ENCODE measurements at places on chromosomes 7 and 10.

GRCh38 chr7:116584721-116585120, 59.9 kb downstream of the CAV1 start:
- DNase-seq, result no peak

- DNase-seq, result no peak
Measured at GRCh38 chr7:151748733-151749132, 128.2 kb downstream of the PRKAG2 start.

- DNase-seq, result no peak
Measured at GRCh38 chr10:15341502-15342128, 29.5 kb downstream of the FAM171A1 start.

DNA sequence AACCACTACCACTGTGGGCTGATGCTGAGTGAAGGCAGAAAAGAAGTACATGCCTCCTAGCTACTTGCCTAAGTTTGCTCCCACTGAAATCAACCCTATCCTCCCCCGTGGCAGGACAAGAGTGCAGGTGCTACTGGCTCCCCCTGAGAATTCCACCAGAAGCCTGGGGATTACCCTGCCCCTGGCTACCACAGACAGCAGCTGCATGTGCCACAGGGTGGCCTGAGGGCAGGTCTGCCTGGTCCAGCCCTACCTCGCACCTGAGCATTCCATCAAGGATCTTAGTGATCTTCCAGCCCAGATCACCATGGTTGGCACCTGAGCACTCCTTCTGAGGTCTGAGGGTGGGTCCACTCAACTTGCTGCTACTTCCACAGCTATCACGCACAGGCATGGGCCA, 176.4 kb upstream of the SMIM30 start:
- no peak for DNase-seq

- no peak for DNase-seq
Measured at GRCh38 chr7:75879771-75880184, 944 bp downstream of the RHBDD2 start.

- no peak for DNase-seq
Measured at GRCh38 chr7:91533996-91534395, 269.8 kb downstream of the FZD1 start.

DNA sequence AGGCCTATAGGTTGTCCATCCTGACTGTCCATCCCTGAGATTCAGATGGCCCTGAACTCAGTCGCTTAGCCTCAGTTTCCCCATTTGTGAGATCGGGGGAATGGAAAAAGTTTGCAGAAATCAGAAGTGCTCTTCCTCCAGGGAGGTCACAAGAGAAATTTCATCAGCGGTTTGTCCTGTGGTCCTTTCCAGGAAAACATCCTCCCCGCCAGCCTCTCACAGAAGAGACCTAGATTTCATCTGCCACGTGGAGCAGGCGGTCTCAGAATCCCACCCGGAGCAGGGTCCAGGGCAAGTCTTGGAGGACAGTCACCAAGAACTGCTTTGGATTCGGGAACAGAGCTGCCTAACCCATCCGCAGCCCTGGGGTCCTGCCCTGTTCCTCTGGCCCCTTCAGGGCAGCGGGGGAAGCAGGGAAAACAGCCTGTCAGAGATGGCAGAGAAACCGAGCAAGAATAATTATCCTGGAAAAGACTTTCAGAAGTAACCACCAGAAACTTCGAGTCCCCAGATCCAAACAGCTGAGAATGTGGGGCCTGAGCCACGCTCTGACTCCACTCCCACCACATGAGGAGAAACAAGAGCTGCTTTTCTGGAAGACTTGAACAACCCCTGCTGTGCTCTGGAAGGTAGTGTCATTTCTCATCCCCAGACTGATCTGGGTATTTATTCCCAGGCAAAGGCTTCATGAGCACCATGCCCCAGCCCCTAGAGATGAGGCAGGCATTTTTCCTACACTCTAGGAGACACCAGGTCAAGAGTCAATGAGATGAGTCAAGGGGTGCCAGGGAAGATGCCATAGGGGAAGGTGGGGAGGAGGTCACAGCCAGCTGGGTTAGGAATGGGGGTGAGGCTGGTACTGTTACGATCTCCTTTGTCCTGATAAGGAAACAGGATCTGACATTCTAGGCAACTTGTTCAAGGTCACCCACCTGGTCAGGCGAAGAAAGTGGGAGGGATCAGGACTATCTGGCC, 1.1 kb upstream of the TNS3 start:
- no peak for DNase-seq

- DNase-seq, result no peak
Measured at GRCh38 chr10:50373821-50374501, 122.6 kb upstream of the ASAH2 start.

DNA sequence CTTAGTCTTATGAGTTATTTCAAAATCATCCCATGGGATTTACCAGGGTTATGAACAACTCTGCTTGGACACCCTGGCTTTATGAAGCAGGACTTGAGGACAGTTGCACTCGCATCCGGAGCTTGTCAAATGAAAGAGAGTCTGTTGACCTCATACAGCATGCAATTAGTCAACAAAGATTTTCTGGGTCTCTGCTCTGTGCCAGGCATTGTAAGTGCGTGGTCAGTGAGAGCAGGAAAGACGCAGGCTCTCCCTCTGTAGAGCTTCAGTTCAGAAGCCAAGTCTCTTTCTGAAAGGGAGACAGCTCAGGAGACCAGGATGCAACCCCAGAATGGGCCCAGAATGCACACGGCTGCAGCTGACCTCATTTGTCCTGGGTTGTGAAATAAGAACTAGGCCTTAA, 45.5 kb upstream of the DMBT1 start:
- no peak for DNase-seq

DNA sequence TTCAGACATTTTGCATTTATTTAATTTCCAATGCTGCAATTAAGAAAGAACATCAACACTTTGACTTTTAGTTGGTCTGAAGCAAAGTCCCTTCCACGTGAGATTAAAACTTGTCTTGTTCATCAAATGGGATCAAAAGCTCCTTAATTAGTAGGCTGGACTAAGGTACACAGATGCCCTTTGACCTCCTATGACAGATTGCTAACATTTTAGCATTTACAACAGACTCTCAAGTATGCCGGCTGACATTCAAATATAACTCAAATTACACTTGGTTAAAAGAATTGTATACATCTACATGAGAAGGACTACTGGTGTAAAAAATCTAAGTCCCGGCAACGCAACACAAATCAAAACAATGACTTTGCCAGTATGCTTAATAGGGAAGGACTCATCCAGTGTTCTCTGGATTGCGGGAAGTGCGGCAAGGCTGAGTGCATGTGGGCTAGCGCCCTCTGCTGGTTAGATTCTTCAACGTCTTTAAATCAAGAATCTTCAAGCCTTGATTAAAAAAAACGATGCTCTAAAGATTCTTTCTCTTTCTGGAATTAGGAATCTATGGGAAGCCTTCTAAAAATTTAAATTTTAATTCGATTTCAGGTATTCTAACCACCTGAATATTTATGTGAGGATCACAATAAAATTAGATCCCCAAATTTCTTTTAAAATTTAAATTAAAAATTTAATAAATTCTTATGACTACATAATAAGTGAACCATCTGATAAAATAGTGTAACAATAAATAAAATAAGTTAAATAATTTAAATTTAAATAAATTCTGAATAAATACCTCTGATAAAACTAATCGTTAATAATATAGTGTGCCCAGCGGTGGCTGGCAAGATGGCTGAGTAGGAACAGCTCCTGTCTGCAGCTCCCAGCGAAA, 444.7 kb downstream of the DGKB start:
- DNase-seq, result peak; percentile 79

GRCh38 chr10:31910016-31910415, 18.6 kb downstream of the ARHGAP12 start:
- DNase-seq, result no peak

- DNase-seq, result no peak
Measured at GRCh38 chr7:134042307-134042706, 84.8 kb upstream of the LRGUK start.

- DNase-seq, result no peak
Measured at GRCh38 chr10:67173787-67174186, 248.0 kb downstream of the LRRTM3 start.

GRCh38 chr7:35430547-35431153, 176.8 kb upstream of the TBX20 start:
- DNase-seq, result no peak

DNA sequence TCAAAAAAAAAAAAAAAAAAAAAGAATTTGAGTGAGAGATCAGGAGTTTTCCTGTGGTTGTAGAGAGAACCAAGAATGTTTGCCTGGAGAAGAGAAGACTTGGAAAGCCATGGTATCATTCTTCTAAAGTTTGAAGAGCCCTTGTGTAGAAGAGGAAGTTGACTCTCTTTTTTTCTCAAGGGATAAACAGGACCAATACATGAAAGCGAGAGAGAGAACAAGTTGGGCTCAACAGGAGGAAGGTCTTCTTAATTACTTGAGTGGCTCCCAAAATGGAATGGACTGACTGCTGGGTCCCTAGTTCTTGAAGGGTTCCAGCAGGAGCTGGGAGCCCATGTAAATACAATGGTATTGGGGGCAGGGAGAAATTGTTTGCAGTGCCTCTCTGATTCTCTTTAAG, 173.3 kb upstream of the ADO start:
- no peak for DNase-seq

DNA sequence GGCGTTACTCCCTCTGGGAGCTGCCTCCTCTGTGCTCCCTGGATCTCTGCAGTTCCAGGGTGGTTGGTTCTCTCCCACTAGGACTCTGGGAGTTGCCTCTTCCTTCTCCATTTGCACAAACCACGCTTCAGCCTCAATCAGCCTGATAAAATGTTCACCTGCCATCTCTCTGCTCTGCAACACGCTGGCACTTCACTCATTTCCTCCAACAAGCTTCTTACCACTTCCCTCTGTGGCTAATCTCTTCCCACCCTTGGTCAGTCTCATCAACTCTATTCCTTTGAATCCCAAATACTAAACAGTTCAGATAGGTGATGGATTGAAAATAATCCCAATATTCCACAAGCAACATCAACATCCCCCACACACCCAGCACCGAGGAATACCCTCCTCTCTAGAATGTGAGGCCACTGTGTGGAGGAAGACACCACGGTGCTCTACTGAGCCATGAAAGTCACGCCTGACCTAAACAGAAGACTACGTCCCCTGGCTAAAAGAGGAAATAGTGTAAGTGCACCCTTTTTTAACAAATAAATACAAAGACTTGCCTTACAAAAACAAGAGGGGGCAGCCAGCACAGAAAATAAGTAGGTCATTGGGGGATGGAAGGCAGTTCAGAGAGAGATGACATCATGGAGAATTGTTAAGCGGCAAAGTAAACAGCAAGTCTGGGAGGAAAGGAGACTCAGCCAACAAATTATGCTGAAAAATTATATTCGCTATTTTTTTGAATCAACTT, 1.9 kb upstream of the FAM170B start:
- no peak for DNase-seq

DNA sequence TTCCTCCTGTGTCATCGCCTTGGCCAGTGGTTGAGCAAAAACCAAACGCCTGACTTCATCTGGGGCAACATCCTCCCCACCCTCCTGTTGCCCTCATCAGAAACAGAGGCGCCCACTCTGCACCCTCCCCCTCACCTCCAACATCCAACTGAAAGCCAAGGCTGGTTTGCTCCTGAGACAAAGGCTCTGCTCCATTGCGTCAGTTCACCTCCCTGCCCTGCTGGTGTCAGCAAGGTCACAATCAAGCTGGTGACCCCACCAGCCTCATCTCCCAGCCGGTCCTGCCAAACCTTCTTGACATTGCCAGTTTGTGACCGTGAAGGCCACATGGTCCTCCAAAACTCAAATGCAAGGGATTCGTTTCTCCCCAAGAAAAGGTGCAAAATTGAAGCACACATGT, 131.7 kb upstream of the ADAM12 start:
- DNase-seq, result no peak

DNA sequence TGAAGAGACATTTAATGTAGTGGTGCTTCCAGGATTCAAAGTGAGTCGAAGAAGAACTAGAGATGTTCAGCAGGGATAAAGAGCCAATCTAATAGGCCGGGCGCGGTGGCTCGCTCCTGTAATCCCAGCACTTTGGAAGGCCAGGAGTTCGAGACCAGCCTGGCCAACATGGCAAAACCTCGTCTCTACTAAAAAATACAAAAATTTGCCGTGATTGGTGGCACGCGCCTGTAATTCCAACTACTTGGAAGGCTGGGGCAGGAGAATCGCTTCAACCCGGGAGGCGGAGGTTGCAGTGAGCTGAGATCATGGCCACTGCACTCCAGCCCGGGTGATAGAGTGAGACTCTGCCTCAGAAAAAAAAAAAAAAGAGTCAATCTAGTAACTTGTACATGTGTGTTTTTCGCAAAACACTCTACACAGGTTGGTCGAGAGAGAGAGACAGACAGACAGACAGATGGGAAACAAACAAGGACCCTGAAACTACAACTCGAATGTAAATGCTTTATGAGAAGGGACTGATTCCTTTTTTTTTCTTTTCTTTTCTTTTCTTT, 775 bp downstream of the ABCB8 start:
- DNase-seq, result no peak

DNA sequence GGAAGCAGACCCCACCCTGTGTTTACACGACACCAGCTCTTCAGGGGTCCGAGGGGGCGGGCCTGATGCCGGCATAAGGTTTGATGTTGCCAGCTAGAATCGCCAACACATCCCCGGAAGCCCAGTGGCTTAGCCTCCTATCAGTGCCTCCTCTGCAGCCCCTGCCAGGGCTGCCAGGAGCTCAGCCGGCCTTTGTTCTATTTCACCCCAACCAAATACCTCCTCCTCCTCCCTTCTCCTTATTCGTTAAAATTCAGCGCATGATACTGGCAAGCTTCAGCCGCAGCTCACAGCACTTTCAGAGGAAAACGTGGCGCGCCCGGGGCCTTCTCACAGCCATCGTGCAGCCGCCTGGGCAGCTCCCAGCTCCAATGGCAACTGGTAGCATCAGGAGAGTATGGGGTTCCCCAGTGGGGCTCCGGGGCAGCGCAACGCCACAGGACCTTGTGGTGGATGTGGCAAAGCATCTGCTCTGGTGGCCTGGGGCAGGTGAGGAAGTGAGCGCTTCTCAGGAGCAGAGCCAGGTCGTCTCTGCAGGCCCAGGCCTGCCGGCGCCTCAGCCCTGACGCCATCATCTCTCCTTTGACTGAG, 176.4 kb upstream of the RHEB start:
- no peak for DNase-seq

DNA sequence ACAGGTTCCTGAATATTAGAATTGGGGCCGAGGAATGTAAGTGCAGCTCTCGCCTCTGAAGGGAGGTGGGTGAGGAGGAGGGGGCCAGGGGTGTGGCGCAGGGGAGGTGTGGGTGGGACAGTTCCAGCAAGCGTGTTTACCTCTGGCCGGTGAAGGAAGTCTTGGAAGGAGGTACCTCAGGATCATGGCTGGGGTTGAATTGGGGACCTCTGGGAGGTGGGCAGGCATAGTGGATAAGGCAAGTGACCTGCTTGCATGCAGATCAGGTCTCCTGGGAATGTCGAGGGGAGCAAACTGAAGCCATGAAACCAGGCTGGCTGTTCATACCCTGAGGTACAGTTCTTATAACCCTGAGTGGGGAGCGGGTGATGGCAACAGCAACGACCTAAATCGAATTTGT, 2.0 kb downstream of the ZNF775 start:
- DNase-seq, result no peak

GRCh38 chr10:59096631-59097030, 79.8 kb upstream of the PHYHIPL start:
- no peak for DNase-seq

Data from Panc1 (cell line).